ENCODE measurements at places on chromosomes 2 and 18. TPM values are rescaled to one million over a fixed set of nuclear protein-coding genes. Genes with fewer than 3 reads are reported as not detected.
A peak's percentile ranks its signal among the peaks of the same experiment; 100 is the strongest.

MC2R gene
- total RNA-seq: not detected

DNA sequence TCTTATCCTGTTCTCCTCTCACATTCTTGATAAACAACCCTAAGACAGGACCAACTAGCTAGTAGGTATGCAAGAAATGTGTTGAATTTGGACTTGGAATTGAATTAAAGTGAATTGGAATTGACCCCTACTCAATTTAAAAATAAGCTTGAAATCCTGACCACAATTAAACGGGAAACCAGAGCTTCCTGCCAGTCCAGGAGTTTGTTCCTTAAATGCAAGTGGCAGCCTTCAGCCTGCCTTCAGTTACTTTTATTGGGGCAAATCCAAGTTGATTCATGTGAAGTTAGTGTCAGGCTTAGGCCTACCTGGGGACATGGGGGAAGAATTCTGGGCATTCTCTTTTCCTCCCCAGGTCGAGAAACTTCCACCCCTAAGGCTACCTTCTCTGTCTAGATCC lies 457.6 kb downstream of the BCL11A start:
- no peak overlapping the region for H3K27ac ChIP-seq
- no peaks in the 10 kb centered on the region for H3K4me1 ChIP-seq
- no peaks in the 10 kb centered on the region for H3K27me3 ChIP-seq
- no peaks in the 10 kb centered on the region for H3K36me3 ChIP-seq
- no peak overlapping the region for H3K4me3 ChIP-seq

- no peak overlapping the region for H3K27ac ChIP-seq
- no peak overlapping the region for H3K4me3 ChIP-seq
- H3K27me3 ChIP-seq: no peaks in the 10 kb centered on the region
- no peak for DNase-seq
- no peaks in the 10 kb centered on the region for H3K36me3 ChIP-seq
These were observed 59.0 kb upstream of the SPATS2L start for GRCh38 chr2:200247494-200247893.

REG3A gene
- total RNA-seq: not detected

GRCh38 chr2:171878481-171878993 lies 15.5 kb downstream of the SLC25A12 start:
- H3K27ac ChIP-seq: peak overlapping the region; percentile 81
- no peaks in the 10 kb centered on the region for H3K27me3 ChIP-seq
- H3K4me3 ChIP-seq: no peak overlapping the region
- H3K4me1 ChIP-seq: no peaks in the 10 kb centered on the region
- H3K36me3 ChIP-seq: peaks cover 4% of the 10 kb centered on the region

GRCh38 chr18:80035997-80036396 lies 1.8 kb downstream of the RBFA start:
- no peak overlapping the region for H3K4me3 ChIP-seq
- DNase-seq: no peak
- no peak overlapping the region for H3K27ac ChIP-seq
- no peaks in the 10 kb centered on the region for H3K27me3 ChIP-seq

GRCh38 chr2:67604360-67604759 lies 207.2 kb downstream of the ETAA1 start:
- H3K4me3 ChIP-seq: no peak overlapping the region
- H3K36me3 ChIP-seq: no peaks in the 10 kb centered on the region
- H3K27me3 ChIP-seq: no peaks in the 10 kb centered on the region
- no peak for DNase-seq
- no peaks in the 10 kb centered on the region for H3K4me1 ChIP-seq

- no peak overlapping the region for H3K4me3 ChIP-seq
- no peak for DNase-seq
- H3K4me1 ChIP-seq: no peaks in the 10 kb centered on the region
These were observed 292.4 kb upstream of the PXDN start for GRCh38 chr2:2036686-2037085.

DNA sequence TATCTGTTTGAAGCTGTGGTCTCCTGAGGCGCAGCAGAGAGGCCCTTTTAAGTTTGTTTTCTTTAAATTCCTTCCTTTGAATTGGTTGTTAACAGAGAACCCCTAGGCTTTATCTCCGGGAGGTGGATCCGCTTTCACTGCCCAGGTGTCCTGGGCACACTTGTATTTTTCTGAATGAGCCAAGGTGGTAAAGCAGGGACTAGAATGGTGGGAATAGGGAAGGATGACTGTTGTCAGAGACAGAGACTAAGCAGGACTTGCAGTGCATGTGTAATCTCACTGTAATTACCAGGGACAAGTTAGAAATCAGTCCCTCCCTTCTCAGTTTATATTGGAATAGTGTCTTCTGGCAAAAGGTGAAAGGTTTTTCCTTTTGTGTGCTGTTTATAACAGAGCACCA lies 72.8 kb downstream of the PHLPP1 start:
- H3K36me3 ChIP-seq: no peaks in the 10 kb centered on the region
- H3K4me1 ChIP-seq: peaks cover 23% of the 10 kb centered on the region
- DNase-seq: no peak
- H3K4me3 ChIP-seq: no peak overlapping the region

GRCh38 chr2:3628800-3629199 lies 29.2 kb upstream of the ALLC start:
- peaks cover 9% of the 10 kb centered on the region for H3K4me1 ChIP-seq
- no peaks in the 10 kb centered on the region for H3K27me3 ChIP-seq
- H3K27ac ChIP-seq: no peak overlapping the region
- no peak overlapping the region for H3K4me3 ChIP-seq

DNA sequence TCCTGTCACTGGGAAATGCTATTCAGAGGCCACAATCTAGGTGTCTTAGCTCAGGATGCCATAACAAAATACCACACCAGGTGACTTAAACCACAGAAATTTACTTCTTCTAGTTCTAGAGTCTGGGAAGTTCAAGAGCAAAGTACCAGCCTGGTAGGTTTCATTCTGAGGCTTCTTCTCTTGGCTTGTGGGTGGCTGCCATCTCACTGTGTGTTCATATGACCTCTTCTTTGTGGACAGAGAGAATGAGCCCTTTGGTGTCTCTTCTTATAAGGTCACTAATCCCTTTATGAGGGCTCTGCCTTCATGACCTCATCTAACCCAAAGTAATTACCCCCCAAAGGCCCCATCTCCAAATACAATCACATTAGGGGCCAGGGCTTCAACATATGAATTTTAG lies 57.3 kb downstream of the RHOB start:
- no peaks in the 10 kb centered on the region for H3K36me3 ChIP-seq
- no peaks in the 10 kb centered on the region for H3K4me1 ChIP-seq
- no peak for DNase-seq
- no peak overlapping the region for H3K27ac ChIP-seq
- H3K27me3 ChIP-seq: no peaks in the 10 kb centered on the region
- no peak overlapping the region for H3K4me3 ChIP-seq

DNA sequence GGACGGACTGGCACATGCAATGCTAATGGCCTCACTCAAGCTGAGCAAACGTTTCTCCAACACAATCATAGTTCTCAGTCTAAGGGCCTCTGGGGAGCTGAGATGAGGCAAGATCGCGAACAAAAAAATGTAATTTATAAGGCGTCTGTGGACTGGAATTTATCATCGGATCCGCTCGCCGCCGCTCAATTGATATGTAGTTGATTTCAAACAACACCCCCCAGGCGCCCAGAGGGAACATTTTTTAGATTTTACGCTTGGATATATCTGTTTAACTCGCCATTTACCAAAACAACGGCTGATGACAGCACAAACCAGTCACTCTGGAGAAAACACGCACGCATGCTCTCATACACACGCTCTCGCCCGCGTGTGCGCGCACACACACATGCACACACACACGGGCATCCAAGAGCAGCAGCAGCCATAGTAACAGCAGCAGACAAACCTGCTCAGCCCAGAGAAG lies 335.8 kb downstream of the SMAD2 start:
- H3K4me1 ChIP-seq: no peaks in the 10 kb centered on the region
- no peaks in the 10 kb centered on the region for H3K36me3 ChIP-seq
- no peak for DNase-seq
- H3K27me3 ChIP-seq: no peaks in the 10 kb centered on the region
- H3K4me3 ChIP-seq: no peak overlapping the region

GRCh38 chr2:127995725-127996124 lies 32.1 kb downstream of the SAP130 start:
- H3K4me1 ChIP-seq: no peaks in the 10 kb centered on the region
- H3K27ac ChIP-seq: no peak overlapping the region
- no peaks in the 10 kb centered on the region for H3K27me3 ChIP-seq
- DNase-seq: no peak
- H3K4me3 ChIP-seq: no peak overlapping the region
- H3K36me3 ChIP-seq: peaks cover 64% of the 10 kb centered on the region

DYTN gene
- total RNA-seq: not detected

DNA sequence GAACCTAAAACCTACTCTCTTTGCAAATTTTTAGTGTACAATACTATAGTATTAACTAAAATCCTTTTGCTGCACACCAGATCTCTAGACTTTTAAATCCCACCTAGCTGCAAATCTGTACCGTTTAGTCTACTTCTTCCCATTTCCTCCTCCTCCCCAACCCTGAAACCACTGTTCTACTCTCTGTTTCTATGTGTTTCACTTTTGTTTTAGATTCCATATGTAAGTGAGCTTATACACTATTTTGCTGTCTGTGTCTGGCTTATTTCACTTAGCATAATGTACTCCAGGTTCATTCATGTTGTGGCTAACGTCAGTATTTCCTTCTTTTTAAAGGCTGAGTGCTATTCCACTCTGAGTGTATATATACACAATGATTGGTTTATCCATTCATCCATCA lies 18.4 kb upstream of the DSC2 start:
- no peak overlapping the region for H3K4me3 ChIP-seq
- H3K4me1 ChIP-seq: no peaks in the 10 kb centered on the region
- no peak for DNase-seq
- no peak overlapping the region for H3K27ac ChIP-seq

GRCh38 chr2:199261239-199261638 lies 196.5 kb downstream of the SATB2 start:
- no peak overlapping the region for H3K4me3 ChIP-seq
- H3K27ac ChIP-seq: no peak overlapping the region
- H3K27me3 ChIP-seq: no peaks in the 10 kb centered on the region
- no peaks in the 10 kb centered on the region for H3K36me3 ChIP-seq

GRCh38 chr2:67217398-67217797 lies 179.7 kb upstream of the ETAA1 start:
- no peaks in the 10 kb centered on the region for H3K4me1 ChIP-seq
- H3K4me3 ChIP-seq: no peak overlapping the region
- H3K36me3 ChIP-seq: no peaks in the 10 kb centered on the region
- H3K27ac ChIP-seq: no peak overlapping the region
- DNase-seq: no peak
- H3K27me3 ChIP-seq: no peaks in the 10 kb centered on the region

DNA sequence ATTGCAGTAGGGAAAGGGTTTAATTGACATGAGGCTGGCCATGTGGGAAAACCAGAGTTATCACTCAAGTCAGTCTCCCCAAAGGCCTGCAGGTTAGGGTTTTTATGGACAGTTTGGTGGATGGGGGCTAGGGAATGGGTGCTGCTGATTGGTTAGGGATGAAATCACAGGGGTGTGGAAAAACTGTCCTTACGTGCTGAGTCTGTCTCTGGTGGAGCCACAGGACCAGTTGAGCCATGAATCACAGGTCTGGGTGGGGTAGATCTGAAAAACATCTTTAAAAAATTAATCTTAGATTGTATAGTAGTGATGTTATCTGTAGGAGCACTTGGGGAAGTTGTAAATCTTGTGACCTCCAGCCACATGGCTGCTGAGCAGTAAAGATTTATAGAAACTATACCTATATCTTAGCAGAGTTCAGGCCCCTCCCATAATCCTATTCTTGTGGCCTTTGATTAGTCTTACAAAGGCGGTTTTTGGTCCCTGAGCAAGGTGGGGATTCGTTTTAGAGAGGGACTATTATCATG lies 139.6 kb downstream of the COMMD1 start:
- no peak overlapping the region for H3K4me3 ChIP-seq
- H3K27ac ChIP-seq: no peak overlapping the region
- H3K27me3 ChIP-seq: no peaks in the 10 kb centered on the region

HES6 gene
- 2.5 TPM for total RNA-seq

DNA sequence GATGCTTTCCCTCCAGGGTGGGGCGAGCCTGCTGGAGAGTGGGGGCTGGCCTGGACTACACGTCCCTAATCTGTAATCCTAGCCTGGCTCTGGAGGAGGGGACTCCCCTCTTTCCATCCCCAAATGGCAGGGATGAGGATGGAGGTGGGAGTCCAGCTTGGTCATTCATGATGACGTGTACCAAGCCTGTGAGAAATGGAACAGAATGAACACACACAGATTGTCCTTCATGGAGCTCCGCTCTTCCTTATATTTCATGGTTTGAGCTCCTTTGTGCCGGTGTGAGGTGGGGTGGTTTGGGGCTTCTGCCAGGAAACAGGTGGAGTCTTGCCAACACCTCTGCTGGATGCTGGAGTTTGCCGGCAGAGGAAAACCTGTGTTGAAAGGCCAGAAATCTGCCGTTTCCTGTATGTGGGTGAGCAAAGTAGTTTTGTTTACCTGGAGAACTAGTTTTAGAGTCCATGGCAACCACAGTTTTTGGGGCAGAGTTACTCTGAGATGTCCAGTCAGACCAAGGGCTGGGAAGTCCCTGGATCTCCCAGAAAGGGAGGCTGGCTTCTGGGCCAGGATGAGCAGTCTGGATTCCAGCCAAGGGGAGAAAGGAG lies 417.6 kb upstream of the MEX3C start:
- H3K4me1 ChIP-seq: no peaks in the 10 kb centered on the region
- no peak overlapping the region for H3K4me3 ChIP-seq
- no peak overlapping the region for H3K27ac ChIP-seq
- H3K27me3 ChIP-seq: no peaks in the 10 kb centered on the region
- no peaks in the 10 kb centered on the region for H3K36me3 ChIP-seq

ANKRD62 gene
- not detected for total RNA-seq

- H3K4me3 ChIP-seq: no peak overlapping the region
- H3K27ac ChIP-seq: no peak overlapping the region
- H3K4me1 ChIP-seq: peaks cover 4% of the 10 kb centered on the region
- DNase-seq: no peak
- no peaks in the 10 kb centered on the region for H3K27me3 ChIP-seq
These were observed 212.3 kb downstream of the CDH20 start for GRCh38 chr18:61545281-61546245.

GRCh38 chr2:180520921-180521581 lies 459.4 kb upstream of the UBE2E3 start:
- no peak overlapping the region for H3K4me3 ChIP-seq
- H3K36me3 ChIP-seq: no peaks in the 10 kb centered on the region
- no peaks in the 10 kb centered on the region for H3K27me3 ChIP-seq
- no peaks in the 10 kb centered on the region for H3K4me1 ChIP-seq
- DNase-seq: no peak

- H3K36me3 ChIP-seq: no peaks in the 10 kb centered on the region
- H3K4me3 ChIP-seq: no peak overlapping the region
- H3K27ac ChIP-seq: peak overlapping the region; percentile 51
- H3K4me1 ChIP-seq: peaks cover 79% of the 10 kb centered on the region
- no peaks in the 10 kb centered on the region for H3K27me3 ChIP-seq
- DNase-seq: no peak
These were observed 5.8 kb downstream of the TSHZ1 start for GRCh38 chr18:75216212-75216910.

DNA sequence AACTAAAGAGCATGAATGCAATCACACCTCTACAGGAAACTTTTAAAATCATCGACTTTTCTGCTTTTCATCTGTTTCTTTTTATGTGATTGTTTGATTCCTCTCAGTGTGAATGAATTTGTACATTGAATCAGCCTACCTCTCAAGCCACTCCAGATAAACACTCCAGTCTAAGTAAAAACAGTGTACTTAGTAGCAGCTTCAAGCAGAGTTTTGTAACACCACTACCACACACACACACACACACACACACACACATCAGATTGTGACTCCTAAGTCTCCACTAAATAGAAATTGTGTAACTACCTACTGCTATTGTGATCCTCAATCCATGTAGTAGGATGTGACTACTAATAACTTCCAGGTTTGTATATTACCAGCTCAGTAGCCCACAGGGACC lies 65.3 kb upstream of the EPB41L5 start:
- no peaks in the 10 kb centered on the region for H3K27me3 ChIP-seq
- H3K4me1 ChIP-seq: no peaks in the 10 kb centered on the region
- no peak overlapping the region for H3K4me3 ChIP-seq
- DNase-seq: no peak

All from right atrium auricular region (tissue), 2 donors.